SJSA1 (cell line): ENCODE measurements at places on chromosomes 4 and X. TPM values are rescaled to one million over a fixed set of nuclear protein-coding genes. Genes with fewer than 3 reads are reported as not detected.

GRCh38 chrX:136273986-136274385 is 22.8 kb upstream of the MAP7D3 start:
- H3K4me3 ChIP-seq, result no peak overlapping the region
- no peak overlapping the region for H3K27ac ChIP-seq
- no peaks in the 10 kb centered on the region for H3K4me1 ChIP-seq
- H3K36me3 ChIP-seq, result no peaks in the 10 kb centered on the region
- DNase-seq, result no peak
- no peaks in the 10 kb centered on the region for H3K27me3 ChIP-seq

- no peaks in the 10 kb centered on the region for H3K4me1 ChIP-seq
- H3K27ac ChIP-seq, result no peak overlapping the region
- H3K36me3 ChIP-seq, result peaks cover 3% of the 10 kb centered on the region
- no peaks in the 10 kb centered on the region for H3K27me3 ChIP-seq
- H3K4me3 ChIP-seq, result no peak overlapping the region
These were observed 89.3 kb downstream of the TSPAN5 start for GRCh38 chr4:98568941-98569663.

DNA sequence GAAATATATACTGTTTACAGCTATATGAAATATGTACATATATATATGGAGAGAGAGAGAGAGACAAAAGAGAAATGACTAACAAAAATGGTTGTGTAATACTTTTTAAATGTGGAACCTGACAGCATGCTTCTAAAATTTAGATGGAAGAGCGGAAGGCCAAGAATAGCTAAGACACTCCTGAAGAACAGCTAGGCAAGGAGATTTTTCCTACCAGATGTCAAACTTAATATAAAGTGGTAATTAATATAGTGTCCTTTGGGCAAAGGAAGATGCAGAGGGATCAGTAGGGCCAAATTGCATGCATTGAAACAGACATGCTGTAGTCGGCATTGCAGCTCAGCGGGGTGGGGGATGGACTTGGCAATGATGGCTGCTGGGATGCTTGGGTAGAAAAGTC is 45.2 kb downstream of the ADD1 start:
- H3K36me3 ChIP-seq, result peaks cover 8% of the 10 kb centered on the region
- H3K27ac ChIP-seq, result no peak overlapping the region
- no peaks in the 10 kb centered on the region for H3K27me3 ChIP-seq
- no peak for DNase-seq

DNA sequence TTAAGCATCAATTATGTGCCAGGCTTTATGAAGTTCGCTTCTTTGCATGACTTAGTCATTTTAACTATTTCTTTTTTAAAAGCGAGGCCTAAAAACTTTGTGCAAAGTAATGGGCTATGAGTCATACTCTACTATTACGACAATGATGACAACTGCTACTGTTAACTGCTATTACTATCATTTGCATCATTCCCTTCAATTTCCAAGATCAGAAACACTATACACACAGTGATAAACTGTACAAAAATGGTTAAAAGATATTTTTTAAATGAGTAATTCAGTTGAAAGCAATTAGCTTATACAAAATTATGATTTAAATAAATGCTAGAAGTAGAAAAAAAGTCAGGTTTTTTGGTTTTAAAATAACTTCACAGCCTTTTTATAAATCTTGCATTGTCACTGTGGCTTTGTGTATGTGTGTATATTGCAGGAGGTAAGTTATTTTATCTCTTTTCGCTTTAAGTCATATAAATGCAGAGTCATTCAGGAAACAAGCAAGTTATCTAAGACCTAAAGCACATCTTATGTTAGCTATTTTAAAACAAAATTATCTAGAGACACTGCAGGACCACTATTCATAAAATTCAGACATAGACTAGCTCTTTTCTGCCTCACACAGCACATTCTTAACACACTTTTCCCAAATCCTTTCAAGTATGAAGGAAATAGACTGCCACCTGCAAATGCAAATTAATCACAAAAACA is 18.5 kb upstream of the CXCL3 start:
- H3K4me3 ChIP-seq, result no peak overlapping the region
- H3K36me3 ChIP-seq, result no peaks in the 10 kb centered on the region
- H3K27me3 ChIP-seq, result no peaks in the 10 kb centered on the region
- H3K27ac ChIP-seq, result peak overlapping the region; percentile 80

GRCh38 chr4:73764513-73764912 is 24.1 kb downstream of the CXCL8 start:
- no peaks in the 10 kb centered on the region for H3K27me3 ChIP-seq
- no peaks in the 10 kb centered on the region for H3K36me3 ChIP-seq
- H3K4me3 ChIP-seq, result no peak overlapping the region

DNA sequence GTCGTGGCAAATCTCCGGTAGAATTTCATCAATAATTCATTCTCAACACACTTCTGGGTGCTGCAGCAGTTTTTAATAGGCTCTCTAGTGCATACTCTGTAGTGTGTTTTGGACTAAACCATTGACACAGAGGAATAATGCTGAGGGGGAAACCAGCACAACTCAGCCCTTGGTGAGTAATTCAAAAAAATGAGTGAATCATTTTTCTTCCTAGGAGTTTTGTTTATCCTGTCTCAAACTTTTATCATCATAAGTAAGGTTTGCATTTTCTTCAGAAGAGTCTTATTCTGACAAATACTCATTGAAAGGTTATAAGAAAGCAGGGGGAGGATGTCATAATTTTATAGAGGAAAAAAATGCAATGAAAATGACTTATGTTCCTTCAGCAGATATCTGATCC is 2542.7 kb downstream of the PCDH7 start:
- DNase-seq, result no peak
- H3K27me3 ChIP-seq, result no peaks in the 10 kb centered on the region
- no peaks in the 10 kb centered on the region for H3K4me1 ChIP-seq
- no peak overlapping the region for H3K27ac ChIP-seq

DNA sequence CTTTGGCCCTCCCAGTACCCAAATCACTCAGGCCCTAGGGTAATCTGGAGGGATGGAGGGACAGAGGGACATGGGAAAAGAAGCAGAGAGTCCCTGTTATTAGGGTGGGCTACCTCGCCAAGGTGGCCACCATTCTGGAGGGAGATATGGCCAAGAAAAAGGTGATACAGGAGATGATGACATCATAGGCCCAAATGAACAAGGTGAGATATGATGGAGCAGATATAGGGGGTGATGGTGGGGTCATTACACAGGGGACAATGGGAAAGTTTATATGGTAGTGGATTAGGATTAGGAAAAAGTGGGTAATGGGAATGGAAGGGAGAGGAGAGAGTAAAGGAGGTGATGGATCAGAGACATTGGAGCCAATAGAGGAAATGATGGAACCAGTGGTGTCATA is 12.9 kb upstream of the SYP start:
- no peak for DNase-seq
- no peaks in the 10 kb centered on the region for H3K27me3 ChIP-seq
- H3K27ac ChIP-seq, result no peak overlapping the region
- H3K4me3 ChIP-seq, result no peak overlapping the region
- no peaks in the 10 kb centered on the region for H3K4me1 ChIP-seq

- H3K36me3 ChIP-seq, result no peaks in the 10 kb centered on the region
- no peaks in the 10 kb centered on the region for H3K4me1 ChIP-seq
- no peak overlapping the region for H3K4me3 ChIP-seq
- H3K27ac ChIP-seq, result no peak overlapping the region
- H3K27me3 ChIP-seq, result no peaks in the 10 kb centered on the region; the same call in none of the 2 replicates
These were observed 93.9 kb upstream of the GATB start for GRCh38 chr4:151854731-151855130.

GRCh38 chr4:122360754-122361153 is 18.1 kb upstream of the ADAD1 start:
- H3K4me1 ChIP-seq, result no peaks in the 10 kb centered on the region
- no peak overlapping the region for H3K4me3 ChIP-seq
- H3K27me3 ChIP-seq, result no peaks in the 10 kb centered on the region

- no peaks in the 10 kb centered on the region for H3K27me3 ChIP-seq
- peak overlapping the region; percentile 45 for H3K27ac ChIP-seq
- no peaks in the 10 kb centered on the region for H3K36me3 ChIP-seq
- H3K4me1 ChIP-seq, result peaks cover 17% of the 10 kb centered on the region
- no peak overlapping the region for H3K4me3 ChIP-seq
- DNase-seq, result no peak
These were observed 78.9 kb downstream of the SLC10A7 start for GRCh38 chr4:146442801-146443200.

Gene GAGE2A
- total RNA-seq, result not detected in 2 replicates

Gene ENPP6
- total RNA-seq, result not detected in 2 replicates
